ENCODE measurements at places on chromosomes 5 and 9.

GRCh38 chr5:137481596-137481995 lies 17.5 kb downstream of the SPOCK1 start:
- DNase-seq: no peak

DNA sequence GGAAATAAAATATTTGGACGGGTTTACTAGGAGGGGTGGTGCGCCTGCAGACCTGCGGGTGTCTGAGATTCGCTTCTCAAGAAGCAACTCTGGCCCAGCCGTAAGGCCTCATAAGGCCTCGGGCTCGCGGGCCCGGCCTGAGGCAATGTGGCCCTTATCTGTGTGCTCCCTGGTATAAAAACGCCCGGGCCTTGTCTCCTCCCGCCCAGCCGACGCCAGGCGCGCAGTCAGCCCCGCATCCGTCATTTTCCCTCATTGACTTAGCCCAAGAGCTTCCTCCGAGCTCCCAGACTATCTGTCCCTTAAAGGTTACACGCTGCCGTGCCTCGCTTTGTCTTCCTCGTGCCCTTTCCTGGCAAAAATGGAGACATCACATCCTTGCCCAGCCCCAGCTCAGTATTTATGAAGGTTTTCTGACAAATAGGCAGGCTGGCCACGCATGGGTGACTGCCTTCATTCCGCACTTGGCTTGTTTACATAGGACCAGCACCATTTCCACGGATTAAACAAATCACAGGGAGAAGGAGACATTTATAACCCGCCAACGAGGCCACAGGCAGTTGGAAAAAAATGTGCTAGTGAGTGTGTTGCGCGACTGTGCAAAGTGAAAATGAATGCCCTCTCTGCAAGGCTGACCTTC lies 74.5 kb upstream of the TBCA start:
- no peak for DNase-seq

GRCh38 chr9:34989946-34990635 lies 546 bp downstream of the DNAJB5 start:
- DNase-seq: peak; percentile 37

DNA sequence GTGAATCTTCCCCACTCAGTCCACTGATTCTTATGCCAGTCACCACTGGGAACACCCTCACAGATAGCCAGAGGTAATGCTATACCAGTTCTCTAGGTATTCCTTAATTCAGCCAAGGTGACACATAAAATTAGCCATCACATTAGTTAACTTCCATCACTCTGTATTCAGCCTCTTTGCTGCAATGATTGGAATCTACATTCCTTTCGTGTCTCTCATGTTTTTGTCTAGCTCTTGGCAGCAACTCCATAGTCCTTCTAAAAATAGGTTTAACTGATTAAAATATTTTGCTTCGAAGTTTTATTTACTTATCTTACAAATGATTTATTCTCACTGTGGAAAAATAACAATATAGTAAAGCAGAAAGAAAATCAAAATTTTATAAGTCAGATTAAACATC lies 19.6 kb upstream of the RNF20 start:
- DNase-seq: no peak

- no peak for DNase-seq
Measured at GRCh38 chr5:133909603-133910002, 58.8 kb downstream of the C5orf15 start.

GRCh38 chr5:58849921-58850667 lies 267.2 kb downstream of the RAB3C start:
- no peak for DNase-seq

DNA sequence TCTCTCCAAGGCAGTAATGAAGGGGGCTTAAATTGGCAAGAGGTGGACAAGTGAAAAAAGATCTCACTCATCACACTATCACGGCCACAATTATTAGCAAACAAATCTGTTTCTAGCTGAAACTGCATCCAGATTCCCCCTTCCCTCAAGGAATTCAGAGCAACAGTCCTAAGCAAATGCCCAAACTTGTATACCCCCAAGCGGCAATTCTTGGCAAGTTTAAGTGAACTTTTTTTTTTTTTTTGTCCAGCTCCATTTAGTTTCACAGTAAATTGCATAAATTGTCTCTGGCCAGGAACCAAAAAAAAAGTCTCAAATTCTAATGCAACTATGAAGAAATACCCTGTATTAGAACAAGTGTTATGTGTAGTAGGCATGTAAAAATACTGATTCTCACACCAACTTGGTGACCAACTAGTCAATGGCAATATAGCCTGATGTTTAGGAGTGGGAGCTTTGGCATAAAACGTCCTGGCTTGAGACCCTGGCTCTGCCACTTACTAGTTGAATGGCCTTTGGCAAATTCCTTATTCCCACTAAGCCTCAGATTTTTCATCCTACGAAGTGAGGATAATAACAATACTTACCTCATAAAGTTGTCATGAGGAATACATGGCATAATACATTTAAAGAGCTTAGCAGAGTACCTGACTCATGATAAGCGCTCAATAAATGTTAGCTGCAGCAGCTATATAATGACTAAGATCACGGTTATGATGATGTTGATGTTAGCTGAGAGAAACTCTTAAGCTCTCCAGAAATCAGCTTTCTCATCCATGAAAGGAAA lies 193.2 kb downstream of the ADAMTSL1 start:
- DNase-seq: no peak

DNA sequence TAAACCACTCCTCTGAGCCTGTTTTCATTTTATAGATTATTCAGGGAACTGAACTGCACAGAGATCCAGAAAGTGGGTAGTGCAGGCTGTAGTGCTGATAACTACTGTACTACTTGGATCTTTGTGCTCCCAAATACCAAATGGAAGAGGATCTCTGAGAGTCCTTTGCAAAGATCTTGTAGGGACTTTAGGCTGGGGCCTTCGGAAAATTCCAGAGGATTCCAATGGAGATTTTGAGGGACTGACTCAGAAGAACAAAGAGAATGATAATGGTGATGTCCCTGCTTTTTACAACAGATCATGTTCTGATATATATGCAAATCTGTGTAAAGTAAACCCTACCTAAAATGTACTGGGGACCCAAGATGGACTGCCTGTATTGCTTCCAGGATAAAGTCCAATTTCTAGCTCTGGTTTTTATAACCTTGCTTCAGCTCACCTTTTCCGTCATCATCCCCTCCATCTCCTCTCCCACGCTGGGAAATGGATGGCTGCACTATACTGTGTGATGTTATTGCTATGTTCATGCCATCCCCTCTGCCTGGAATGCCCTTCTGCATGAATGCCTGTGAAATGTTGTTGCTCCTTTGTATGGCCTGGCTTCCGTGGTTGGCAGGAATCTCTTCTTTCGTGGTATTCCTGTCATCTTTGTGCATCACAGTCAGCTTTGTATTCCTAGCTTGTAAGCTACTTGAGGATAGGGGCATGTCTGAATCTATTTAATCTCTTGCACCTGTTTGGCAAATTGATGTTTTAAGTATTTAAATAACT lies 9.7 kb upstream of the PSMD5 start:
- no peak for DNase-seq

GRCh38 chr9:4222357-4222756 lies 77.5 kb downstream of the GLIS3 start:
- no peak for DNase-seq

Measured in stimulated activated CD4-positive, alpha-beta T cell treated with anti-CD3 and anti-CD28 coated beads, Interleukin-4, amount 100 ng/mL, for 24 hours (primary cell).